Activated T-helper 2 cell treated with anti-CD3 and anti-CD28 coated beads, Interferon-gamma antibody, Interleukin-2, Interleukin-4, amounts not matched to agents 10 μg/mL and 5 μg/mL and 100 μg/mL, durations not matched to agents 14 hours and 24 hours and 36 hours (primary cell): ENCODE measurements at places on chromosomes 1 and 21. TPM values are rescaled to one million over a fixed set of nuclear protein-coding genes. Genes with fewer than 3 reads are reported as not detected.
A peak's percentile ranks its signal among the peaks of the same experiment; 100 is the strongest.

- DNase-seq: no peak
Measured at GRCh38 chr21:35254765-35255138, 205.7 kb upstream of the RUNX1 start.

DNA sequence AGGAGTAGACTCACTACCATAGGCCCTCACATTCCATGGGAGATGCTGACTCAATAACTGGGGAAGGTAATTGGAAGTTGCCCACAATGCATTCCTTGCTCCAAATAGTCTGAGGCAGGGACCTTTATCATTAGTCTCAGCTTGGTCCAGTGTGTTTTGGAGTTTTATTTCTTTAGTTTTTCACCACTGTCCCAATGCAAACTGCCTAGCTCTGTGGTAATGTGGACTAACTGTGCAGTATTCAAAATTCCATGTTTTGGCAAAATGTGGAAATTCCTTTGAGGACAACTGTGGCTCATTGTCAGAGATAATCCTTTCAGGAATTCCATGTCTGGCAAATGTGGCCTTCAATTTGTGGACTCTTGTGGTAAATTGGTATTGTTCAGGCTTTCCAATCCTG is 78.1 kb upstream of the PAPPA2 start:
- no peak for DNase-seq

DNA sequence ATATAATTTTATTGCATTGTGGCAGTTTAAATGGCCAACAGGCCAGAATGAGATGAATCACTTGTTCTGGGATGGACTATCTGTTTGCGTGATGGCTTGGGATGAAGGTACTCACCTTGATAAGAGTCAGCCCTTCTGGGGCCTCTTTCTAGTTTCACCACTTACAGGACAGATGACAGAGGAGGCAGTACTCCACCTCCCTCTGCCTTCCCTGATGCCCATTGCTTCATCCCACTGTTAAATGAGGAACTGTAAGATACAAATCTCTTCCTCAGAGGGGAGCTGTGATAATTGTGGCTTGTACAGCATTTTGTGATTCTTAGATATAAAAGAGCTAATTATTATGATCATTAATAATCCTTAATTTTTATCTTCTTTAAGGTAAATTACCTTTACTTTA is 3.7 kb upstream of the TCHH start:
- no peak for DNase-seq

- no peak for DNase-seq
Measured at GRCh38 chr21:38524168-38525153, 26.2 kb upstream of the ERG start.

- peak; percentile 84 for DNase-seq
Measured at GRCh38 chr1:91500756-91501522, at the start of gene CDC7. Gene CDC7, plus strand, starts transcription at chr1:91500851. Its CDS starts 866 bp downstream, at chr1:91501717.

- no peak for DNase-seq
Measured at GRCh38 chr1:78792756-78793155, 143.1 kb downstream of the IFI44 start.

The SUSD4 gene
- total RNA-seq: 0.18 and 0.34 TPM in 2 replicates
